ENCODE measurements at places on chromosomes 2 and 18.

DNA sequence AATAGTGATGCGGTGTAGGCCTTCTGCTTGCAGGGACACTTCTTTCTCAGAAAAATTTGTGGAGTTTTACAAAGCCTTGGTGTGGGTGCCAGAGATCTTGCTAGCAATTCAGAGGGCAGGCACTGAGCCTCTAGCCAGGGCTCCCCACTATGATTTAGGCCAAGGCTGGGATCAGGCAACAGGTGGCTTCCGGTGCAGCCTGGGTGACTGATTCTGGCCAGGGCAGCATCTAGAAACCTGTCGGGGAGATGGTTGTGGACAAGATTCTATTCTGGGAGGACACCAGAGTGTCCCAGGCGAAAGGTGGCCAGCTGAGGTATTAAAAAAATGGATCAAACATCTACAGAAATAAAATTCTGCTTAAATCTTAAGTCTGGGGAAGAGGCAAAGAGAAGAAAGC, 21.5 kb upstream of the TNP1 start:
- DNase-seq = no peak

DNA sequence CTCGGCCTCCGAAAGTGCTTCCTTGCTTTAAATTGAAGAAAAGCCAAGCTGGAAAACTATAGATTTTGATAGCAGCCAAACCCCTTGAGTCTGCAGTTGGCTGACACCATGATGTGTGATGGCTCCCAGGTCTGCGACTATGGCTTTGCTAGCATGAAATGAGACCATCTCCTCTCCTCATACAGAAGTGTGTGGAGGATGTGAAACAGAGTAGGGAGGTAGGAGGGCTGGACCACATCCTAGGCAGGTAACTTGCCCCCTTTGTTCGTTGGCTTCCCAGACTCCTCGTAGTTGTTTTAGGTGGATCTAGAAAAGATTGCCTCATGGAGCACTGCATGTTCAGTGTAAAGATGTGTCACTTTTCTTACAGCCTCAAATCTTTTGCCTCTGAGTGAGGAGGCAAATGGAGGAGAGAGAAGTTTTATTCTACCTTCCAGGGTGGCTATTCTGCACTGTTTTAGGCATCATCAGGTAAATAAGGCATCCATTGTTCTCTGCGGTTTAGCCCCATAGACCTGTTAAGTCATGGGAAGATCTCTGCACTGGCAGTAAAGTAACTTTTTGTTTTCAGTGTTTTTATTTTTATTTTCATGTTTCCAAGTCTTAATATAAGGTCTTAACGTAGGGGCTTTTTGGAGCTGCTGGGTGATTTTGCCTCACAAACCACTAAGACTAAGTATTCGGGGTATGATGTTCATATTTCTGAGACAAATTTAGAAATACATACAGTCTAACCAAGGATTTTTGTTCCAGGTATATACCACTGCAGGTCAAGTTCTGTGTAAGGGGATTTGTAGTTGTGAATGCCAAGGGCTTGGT, 40.1 kb downstream of the MGAT5 start:
- no peak for DNase-seq

DNA sequence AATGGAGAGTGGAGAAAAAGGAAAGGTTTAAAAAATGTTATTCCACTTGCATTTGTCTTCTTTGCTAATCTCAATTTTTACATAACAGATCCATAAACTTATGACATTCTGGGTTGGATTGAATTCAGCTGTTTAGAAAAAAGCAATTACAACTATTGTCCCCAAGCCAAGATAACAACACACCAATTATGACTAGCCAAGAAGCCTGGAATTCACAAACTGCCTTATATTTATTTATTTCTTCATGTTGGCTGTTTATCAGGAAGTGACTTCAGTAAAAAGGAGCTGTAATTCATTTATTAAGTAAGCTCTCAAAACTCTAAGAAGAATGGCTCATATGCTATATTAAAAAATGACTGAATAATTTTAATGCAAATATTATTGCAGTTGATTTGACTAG, 137.4 kb downstream of the CALCRL start:
- DNase-seq = no peak

DNA sequence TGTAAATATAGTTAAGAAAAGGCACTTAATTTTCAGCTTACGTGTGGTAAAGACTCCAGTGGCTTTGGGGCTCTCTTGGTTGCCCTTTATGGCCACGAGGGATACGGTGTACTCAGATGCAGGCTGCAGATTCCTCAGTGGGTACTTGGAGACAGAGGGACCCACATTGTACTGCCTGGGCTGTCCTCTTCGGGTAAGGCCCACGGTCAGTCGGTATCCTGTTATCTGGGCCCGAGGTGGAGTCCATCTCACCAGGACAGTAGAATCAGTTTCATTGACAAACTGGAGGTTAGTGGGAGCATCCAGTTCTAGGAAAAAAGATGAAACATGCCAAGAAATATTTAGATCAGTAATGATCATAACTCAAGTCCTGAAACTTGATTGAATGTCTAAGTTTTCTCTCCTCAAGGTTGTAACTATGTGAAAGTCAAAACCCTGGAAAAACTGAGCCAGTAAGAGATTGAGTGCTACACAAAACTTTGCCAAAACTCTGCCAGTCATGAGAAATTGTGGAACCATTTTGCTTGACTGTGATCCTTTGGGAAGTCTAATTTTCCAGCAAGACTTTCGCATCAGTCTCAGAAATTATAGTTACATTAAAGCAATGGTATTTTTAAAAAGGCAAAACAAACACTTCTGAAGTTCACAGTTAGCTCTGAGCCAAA, 31.4 kb downstream of the FN1 start:
- DNase-seq = no peak

DNA sequence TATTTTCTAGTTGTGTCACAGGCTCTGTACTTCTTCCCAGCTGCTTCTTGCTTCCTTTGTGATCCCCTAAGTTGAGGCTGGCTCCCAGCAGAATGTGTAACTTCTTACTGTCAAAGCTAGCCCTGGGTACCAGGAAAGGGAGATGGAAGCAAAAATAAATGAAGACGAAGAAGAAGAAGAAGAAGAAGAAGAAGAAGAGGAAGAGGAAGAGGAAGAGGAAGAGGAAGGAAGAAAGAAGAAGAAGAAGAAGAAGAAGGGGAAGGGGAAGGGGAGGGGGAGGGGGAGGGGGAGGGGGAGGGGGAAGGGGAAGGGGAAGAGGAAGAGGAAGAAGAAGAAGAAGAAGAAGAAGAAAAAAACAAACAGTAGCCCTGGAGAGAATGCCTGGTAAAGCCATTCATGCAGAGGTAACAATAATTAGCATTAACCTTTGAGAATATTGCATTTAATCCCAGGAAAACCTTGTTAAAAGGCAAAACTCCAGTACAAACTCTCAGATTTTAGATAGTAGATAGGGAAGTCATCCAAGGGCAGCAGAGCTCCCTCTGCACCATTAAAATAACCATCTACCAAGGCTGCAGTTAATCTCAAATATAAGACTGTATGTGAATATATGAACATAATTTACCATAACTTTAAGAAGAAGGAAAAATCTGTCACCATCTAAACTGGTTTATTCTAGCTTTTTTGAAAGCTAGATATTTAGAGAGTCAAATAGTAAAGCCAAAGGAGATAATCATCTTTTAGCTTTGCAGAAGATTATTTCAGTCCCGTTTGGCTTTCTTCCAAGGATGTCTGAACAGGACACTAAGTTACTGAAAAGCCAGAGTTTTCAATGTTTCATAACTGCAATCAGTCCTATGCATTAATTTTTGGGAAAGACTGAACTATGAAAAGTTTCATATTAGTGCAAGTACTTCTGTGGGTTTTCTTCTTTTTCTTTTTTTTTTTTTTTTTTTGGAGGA, 44.3 kb upstream of the FBXO11 start:
- DNase-seq = no peak

DNA sequence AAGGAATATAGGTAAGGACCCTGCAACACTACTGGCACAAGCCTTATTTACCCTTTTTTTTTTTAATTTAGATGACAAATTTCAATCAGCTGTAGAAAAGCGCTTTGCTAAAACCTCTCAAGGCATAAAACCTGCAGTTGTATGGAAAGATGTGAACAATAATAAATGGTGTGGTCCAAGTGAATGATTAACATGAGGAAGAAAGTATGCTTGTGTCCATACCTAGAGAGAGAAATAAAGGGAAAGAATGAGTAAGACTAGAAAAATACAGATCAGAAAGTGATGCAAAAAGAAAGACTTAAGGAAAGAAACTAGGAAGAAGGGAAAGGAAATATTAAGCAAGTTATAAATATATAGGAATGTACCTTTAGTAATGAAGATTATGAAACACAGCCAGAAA, 119.2 kb upstream of the SCN7A start:
- DNase-seq = no peak

GRCh38 chr2:215277944-215278343, 33.9 kb upstream of the ATIC start:
- no peak for DNase-seq

GRCh38 chr2:49616800-49617199, 462.5 kb upstream of the FSHR start:
- no peak for DNase-seq

DNA sequence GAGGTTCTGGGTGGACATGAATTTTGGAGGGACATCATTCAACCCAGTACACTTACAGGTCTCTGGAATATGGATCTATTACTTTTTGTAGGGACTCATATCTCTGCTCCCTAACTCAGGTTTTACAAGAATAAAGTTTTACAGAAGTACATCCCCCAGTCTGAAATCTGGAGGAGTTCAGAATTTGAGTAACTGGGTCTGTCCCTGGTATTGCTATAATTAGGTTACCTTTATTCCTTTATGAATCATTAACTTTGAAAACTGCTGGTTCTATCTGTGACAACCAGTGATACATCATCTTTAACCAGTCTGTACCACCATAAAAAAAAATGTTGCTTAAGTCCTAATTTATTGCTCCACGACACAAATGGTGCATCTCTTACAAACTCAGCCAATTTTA, 59.9 kb downstream of the INSIG2 start:
- no peak for DNase-seq

DNA sequence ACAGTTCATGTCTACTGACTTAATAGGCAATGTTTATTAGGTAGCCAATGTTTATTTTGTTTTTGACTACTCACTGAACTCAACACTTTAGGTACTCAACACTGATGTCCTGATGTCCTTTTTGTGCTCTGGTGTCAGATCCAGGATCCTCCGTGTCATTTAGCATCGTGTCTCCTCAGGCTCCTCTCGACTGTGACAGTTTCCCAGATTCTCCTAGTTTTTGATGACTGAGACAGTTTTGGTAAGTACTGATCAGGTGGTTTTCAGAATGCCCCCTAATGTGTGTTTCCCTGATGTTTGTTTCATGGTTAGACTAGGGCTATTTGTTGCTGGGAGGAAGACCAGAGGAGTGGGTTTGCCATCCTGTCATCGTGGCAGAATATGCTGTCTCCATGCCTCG, 719.7 kb upstream of the SOX11 start:
- no peak for DNase-seq
